ENCODE measurements at places on chromosomes 7 and 10.

GRCh38 chr7:97506728-97507127, 225.2 kb upstream of the TAC1 start:
- no peak for DNase-seq

DNA sequence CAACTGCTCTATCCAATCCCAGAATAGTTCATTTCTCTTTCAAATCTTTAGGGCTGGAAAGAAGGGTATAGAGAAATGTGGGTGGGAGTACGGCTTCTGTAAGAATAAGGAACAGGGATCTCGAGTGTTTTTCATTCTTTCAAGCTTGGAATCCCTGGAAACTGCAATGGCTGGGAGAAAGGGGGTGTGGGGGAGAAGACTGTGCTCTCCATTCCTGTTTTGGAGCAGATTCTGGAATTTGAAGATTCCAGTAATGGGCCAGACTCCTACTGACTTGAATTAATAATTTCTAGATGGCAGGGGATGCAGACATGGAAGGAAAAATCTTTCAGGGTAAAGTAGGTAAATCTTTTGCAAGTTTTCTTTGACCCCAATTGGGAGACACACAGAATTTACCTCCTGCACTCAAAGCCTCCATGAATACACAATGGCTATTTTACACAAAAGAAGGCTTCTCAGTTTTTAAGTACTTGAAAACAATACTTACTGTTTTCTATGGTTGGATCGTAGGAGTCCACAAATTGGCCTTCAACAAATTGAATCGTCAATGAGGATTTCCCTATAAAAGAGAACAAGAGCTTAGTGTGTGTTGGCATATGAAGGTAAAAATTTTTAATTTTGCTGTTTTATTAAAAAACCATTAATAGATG, 29.1 kb downstream of the RHEB start:
- no peak for DNase-seq

DNA sequence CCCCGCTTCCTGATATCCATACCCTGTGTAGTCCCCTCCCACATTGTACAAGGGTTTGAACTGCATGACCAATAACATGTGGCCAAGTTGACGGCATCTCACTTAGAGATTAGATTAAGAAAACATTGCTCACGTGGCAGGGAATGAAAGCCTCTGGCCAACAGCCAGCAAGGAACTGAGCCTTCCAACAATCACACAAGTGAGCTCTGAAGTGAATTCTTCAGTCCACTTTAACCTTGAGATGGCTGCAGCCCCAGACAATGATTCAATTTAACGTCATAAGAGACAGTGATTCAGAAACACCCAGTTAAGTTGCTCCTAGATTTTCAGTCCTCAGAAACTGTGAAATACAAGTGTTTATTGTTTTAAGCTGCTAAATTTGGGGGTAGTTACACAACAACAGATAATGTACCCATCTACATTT, 165.9 kb upstream of the PLXNA4 start:
- no peak for DNase-seq

DNA sequence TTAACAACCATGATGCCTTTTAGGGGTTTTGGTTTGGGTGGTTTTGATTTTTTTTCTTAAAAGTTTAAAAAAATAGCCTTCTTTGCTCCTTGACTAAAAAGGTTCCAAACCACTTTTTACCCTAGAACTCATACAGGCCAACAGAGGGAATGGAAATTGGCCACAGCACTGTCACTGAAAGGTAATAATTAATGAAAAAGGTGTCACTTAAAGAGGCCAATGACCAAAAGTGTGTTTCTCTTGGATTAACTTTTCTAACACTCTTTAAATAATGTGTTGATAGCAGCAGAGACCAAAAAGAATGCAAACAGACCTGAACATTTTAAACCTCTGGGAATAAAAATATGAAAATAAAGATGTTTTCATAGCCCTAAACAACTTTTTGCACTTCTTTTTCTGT, 221.1 kb upstream of the TCF7L2 start:
- no peak for DNase-seq

DNA sequence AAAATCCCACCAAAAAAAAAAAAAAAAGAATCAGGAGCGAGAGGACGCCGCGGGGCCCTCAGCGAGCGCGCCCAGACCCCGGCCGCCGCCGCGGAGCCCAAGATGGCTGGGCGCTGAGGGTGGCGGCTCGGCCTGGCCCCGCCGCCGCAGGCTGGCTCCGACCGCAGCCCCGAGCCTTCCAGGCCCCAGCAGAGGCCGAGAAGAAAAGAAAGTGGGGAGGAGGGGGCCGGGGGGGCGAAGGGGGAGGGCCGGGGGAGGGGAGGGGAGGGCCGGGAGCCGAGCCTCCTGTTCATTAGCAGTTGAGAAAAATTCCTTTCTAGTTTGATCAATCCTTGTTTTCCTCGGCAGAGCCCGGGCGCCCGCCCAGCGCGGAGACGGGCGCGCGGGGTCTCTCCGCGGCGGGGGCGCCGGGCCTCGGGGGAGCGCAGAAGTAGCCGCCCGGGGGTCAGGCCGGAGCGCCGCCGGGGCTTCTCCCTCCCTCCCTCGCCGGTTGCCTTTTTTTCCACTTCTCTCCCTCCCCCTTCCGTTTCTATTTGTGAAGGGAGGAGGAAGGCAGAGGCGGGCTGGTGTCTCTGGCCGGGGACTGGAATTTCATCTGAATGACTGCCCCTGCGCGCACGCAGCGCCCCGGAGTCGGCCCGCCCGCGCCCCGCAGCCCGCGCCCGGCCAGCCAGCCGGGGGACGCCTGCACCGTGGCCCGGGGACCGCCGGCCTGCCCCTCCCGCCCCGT, 778 bp upstream of the TRIM8 start:
- peak; percentile 48 for DNase-seq

- no peak for DNase-seq
Measured at GRCh38 chr10:7984896-7985295, 69.6 kb upstream of the GATA3 start.

GRCh38 chr7:31707089-31707488, 20.1 kb downstream of the PPP1R17 start:
- DNase-seq, result no peak

GRCh38 chr10:43273997-43274396, 7.1 kb upstream of the RASGEF1A start:
- DNase-seq, result no peak
